ENCODE measurements at places on chromosomes 2 and 18. TPM values are rescaled to one million over a fixed set of nuclear protein-coding genes. Genes with fewer than 3 reads are reported as not detected.
A peak's percentile ranks its signal among the peaks of the same experiment; 100 is the strongest.

The GREB1 gene
- total RNA-seq = 0.55 TPM

The HOXD3 gene
- total RNA-seq = not detected

The TMEM247 gene
- not detected for total RNA-seq

The MC4R gene
- not detected for total RNA-seq

The CPO gene
- not detected for total RNA-seq

DNA sequence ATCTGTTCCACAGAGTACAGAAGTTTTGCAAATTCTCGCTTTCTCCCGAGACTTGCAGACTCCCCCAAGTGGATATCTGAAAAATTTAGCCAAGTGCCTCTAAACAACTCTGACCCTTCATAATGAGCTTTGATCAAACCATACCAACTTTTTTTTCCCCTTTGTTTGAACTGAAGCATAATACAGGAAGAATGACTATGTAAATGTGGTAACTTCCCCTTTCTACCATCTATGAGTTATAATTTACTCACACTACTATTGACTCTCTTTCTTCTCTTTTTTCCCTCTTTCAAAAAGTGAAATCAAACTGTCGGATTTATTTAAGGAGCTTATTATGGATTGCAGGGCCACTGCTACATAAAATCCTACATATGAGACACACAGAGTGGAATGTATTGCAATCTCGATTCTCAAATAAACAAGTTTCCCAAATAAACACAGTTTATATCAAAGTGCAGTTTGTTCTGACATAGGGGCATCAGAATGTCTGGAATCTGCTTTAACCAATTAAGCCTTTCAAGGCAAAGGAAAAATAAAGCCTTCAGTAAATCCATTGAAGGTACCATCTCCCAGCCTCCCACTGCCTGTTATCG, 1.4 kb upstream of the ZNF804A start:
- H3K27me3 ChIP-seq = peaks cover 14% of the 10 kb centered on the region
- DNase-seq = no peak
- H3K4me1 ChIP-seq = no peaks in the 10 kb centered on the region

GRCh38 chr2:166173263-166173662, 45.4 kb upstream of the SCN1A start:
- H3K27me3 ChIP-seq = no peaks in the 10 kb centered on the region
- no peak overlapping the region for H3K4me3 ChIP-seq
- no peak overlapping the region for H3K27ac ChIP-seq

DNA sequence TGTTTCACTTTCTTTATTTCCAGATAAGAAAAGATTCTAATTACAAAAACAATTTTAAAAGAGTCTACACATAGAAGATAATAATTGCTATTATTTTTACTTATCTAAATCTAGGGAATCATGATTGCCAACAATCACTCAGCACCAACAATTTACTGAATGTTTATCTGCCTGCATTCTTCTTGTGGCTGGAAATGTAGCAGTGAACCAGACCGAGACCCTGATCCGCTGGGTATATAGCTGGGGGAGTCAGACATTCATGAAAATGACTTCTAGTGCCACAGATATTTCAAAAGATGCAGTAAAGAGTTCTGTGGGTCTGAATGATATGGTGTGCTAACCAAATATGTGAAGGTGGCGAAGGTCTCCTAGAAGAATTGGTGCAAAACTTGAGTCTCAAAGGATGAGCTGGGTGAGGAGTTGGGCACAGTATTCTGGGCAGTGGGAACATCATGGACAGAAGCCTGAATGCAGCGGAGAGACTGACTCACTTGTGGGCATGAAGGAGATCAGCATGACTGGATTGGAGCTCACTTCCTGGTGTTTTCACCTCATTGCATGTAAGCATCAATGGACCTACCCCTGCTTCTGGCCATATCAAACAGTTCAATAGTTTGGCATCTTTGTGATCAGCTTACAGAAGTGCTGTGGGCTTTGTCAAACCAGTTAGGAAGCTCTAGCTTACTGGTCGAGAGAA, 26.1 kb upstream of the FN1 start:
- peaks cover 2% of the 10 kb centered on the region for H3K27me3 ChIP-seq
- no peak overlapping the region for H3K4me3 ChIP-seq
- no peaks in the 10 kb centered on the region for H3K36me3 ChIP-seq
- DNase-seq = no peak
- no peaks in the 10 kb centered on the region for H3K4me1 ChIP-seq

- no peaks in the 10 kb centered on the region for H3K4me1 ChIP-seq
- H3K27me3 ChIP-seq = no peaks in the 10 kb centered on the region
- no peak for DNase-seq
- no peaks in the 10 kb centered on the region for H3K36me3 ChIP-seq
- H3K27ac ChIP-seq = no peak overlapping the region
These were observed 362.2 kb upstream of the KCNH7 start for GRCh38 chr2:163200741-163201140.

- peaks cover 5% of the 10 kb centered on the region for H3K4me1 ChIP-seq
- DNase-seq = no peak
- no peaks in the 10 kb centered on the region for H3K36me3 ChIP-seq
These were observed 11.1 kb downstream of the CCL20 start for GRCh38 chr2:227824711-227825110.

DNA sequence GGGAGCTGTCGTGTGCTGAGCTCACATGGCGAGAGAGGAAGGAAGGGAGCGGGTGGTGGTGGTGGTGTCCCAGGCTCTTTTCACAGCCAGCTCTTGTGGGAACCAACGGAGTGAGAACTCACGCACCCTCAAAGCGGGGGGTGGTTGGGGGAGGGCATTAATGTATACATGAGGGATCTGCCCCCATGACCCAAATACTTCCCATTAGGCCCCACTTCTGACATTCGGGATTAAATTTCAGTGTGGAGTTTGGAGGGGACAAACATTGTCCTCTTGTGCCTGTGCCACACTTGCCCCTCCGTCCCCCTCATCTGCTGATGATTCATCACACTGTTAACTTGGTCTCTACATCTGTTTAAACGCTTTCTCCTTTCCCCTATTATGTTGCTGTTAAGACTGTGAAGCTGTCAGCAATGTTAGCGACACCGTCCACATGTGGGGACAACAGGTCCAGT, 22.5 kb downstream of the INPP4A start:
- H3K4me1 ChIP-seq = peaks cover 95% of the 10 kb centered on the region
- peak overlapping the region; percentile 93 for H3K27ac ChIP-seq
- H3K27me3 ChIP-seq = no peaks in the 10 kb centered on the region

DNA sequence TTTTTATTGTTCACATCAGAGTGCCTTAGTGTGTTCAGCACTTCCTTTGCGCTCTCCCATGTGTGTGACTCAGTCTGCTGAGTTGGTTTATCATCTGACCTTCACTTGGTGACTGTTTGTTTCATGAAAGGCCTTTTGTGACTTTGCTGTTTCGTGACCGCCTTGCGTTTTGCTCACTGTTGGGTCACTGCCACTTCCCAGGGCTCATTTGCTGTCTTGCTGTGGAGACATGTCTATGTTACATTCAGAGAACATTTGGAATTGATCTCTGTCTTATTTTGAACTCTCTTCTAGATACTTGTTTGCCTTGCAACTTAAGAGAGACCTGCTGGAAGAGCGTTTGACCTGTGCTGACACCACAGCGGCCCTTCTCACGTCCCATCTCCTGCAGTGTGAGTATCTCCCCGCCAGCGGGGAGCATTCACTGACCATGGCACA, 54.7 kb downstream of the FARP2 start:
- H3K4me3 ChIP-seq = no peak overlapping the region
- DNase-seq = no peak
- H3K27ac ChIP-seq = no peak overlapping the region

GRCh38 chr2:167249197-167249596, 360.9 kb downstream of the XIRP2 start:
- H3K27me3 ChIP-seq = no peaks in the 10 kb centered on the region
- H3K27ac ChIP-seq = no peak overlapping the region
- no peak for DNase-seq
- H3K4me3 ChIP-seq = no peak overlapping the region
- no peaks in the 10 kb centered on the region for H3K36me3 ChIP-seq

- H3K4me3 ChIP-seq = no peak overlapping the region
- H3K4me1 ChIP-seq = no peaks in the 10 kb centered on the region
- no peak overlapping the region for H3K27ac ChIP-seq
- H3K27me3 ChIP-seq = no peaks in the 10 kb centered on the region
- no peaks in the 10 kb centered on the region for H3K36me3 ChIP-seq
These were observed 754.7 kb downstream of the BCL11A start for GRCh38 chr2:59798687-59799232.

DNA sequence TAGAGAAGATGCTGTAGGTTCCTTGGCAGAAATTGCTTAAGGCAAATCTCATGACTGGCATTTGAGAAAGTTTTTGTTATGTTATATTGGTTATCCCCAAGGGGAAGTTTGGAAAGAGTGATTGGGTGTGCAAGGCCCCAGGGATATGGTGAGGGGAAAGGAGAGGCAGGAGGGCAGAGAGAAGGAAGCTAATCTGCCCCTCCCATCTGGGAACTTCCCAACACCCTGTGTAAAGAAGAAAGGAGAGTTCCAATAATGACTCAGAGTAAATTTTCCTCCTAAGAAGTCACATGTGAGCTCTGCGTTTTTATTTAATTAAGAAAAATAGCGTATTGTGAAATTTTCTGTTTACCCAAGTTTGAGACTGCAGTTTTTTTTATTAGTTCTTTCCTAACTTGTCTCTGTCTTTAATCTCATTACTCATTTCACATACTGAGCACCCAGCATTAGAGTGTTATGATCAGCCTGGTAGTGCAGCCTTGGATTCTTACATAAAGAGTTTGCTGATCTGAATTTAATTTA, 3.1 kb upstream of the KYNU start:
- H3K36me3 ChIP-seq = no peaks in the 10 kb centered on the region
- no peak overlapping the region for H3K27ac ChIP-seq
- DNase-seq = no peak
- H3K4me1 ChIP-seq = no peaks in the 10 kb centered on the region
- H3K4me3 ChIP-seq = no peak overlapping the region

DNA sequence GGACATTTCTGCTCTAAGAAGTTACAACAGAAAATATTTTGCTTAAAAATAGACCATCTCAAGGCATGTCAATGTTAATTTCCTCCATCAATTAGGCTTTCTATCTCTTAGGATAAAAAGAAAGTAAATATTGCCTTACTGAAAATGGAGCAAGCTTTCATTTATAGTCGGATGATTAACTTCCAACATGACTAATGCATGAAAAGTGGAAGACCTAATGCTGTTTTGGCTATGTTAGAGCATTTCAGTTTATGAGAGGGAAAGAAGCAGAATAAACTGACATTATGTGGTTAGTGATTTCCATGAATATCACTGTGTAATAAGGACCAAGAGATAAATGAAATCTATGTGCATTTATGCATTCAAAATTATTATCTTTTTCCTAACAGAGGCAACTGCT, 475.2 kb upstream of the UBE2E3 start:
- no peak overlapping the region for H3K27ac ChIP-seq
- no peaks in the 10 kb centered on the region for H3K27me3 ChIP-seq
- no peak overlapping the region for H3K4me3 ChIP-seq
- DNase-seq = no peak
- H3K36me3 ChIP-seq = no peaks in the 10 kb centered on the region
- no peaks in the 10 kb centered on the region for H3K4me1 ChIP-seq

DNA sequence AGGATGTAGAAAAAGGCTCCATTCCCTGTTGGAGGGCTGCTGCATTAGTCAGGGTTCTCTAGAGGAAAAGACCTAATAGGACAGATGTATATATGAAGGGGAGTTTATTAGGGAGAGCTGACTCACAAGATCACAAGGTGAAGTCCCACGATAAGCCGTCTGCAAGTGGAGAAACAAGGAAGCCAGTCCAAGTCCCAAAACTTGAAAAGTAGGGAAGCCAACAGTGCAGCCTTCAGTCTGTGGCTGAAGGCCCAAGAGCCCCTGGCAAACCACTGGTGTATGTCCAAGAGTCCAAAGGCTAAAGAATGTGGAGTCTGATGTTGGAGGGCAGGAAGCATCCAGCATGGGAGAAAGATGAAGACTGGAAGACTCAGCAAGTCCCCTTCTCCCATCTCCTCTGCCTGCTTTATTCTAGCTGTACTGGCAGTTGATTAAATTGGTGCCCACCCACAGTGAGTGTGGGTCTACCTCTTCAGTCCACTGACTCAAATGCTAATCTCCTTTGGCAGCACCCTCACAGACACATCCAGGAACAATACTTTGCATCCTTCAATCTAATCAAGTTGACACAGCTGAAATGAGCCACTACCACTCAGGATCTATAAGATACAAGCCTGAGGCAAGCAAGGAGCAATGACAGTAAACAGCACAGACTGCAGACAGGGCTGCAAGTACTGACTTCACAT, 30.0 kb upstream of the ATG16L1 start:
- no peak overlapping the region for H3K27ac ChIP-seq
- no peaks in the 10 kb centered on the region for H3K4me1 ChIP-seq
- H3K4me3 ChIP-seq = no peak overlapping the region
- H3K27me3 ChIP-seq = no peaks in the 10 kb centered on the region
- no peaks in the 10 kb centered on the region for H3K36me3 ChIP-seq

GRCh38 chr2:127563458-127564428, 28.3 kb downstream of the MYO7B start:
- no peaks in the 10 kb centered on the region for H3K36me3 ChIP-seq
- H3K27me3 ChIP-seq = no peaks in the 10 kb centered on the region
- no peak overlapping the region for H3K27ac ChIP-seq
- no peak overlapping the region for H3K4me3 ChIP-seq

Data from T-cell (primary cell).